Activated CD4-positive, alpha-beta memory T cell treated with anti-CD3 and anti-CD28 coated beads for 36 hours (primary cell): ENCODE measurements at places on chromosomes 3 and 15. TPM values are rescaled to one million over a fixed set of nuclear protein-coding genes. Genes with fewer than 3 reads are reported as not detected.

INSYN1 gene
- not detected for total RNA-seq

ARMC8 gene
- total RNA-seq, result 37.7 TPM

- H3K4me3 ChIP-seq, result no peak overlapping the region
- H3K4me1 ChIP-seq, result peaks cover 4% of the 10 kb centered on the region
- peaks cover 3% of the 10 kb centered on the region for H3K27me3 ChIP-seq
These were observed 105.7 kb downstream of the IGF1R start for GRCh38 chr15:98753726-98754656.

KIF15 gene
- total RNA-seq, result 41.0 TPM

DNA sequence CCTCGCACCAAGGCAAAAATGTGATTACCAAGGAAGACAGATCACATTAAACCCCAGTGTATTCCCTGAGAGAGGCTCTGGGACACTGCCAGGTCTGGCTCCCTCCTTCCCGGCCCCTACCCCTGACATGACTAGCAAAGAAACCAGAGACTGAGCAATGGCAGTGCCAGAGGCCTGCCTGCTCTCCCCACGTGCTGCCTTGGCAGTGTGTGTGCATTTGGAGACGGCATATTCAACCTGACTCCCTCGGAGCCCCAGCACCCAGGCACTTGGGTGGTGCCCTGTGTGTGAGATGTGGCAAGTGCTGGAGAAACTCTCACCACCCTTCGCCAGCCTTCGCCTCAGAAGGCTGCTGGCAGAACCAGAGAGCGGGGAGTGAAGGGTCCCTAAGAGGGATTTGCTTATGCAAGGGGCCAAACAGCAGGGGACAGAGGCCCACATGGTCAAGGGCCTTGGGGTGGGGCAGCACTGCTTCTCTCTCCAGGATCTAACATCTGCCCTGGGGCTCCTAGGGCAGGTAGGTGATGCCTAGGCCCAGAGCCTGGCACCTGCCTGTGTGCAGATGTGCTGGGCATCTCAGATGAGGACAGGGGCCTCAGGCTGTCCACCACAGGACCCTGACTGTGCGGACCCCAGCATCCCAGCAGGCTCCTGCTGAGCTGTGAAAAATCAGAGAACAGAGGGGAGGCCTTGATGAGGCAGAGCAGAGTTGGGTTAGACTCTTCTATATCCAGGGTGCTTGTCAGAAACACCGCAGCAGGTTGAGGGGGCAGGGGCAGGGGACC is 23.6 kb upstream of the PLXNA1 start:
- DNase-seq, result no peak
- no peaks in the 10 kb centered on the region for H3K4me1 ChIP-seq
- H3K27me3 ChIP-seq, result no peaks in the 10 kb centered on the region
- peaks cover 3% of the 10 kb centered on the region for H3K36me3 ChIP-seq

NAALADL2 gene
- total RNA-seq, result not detected
